ENCODE measurements at places on chromosomes 3 and 15.

DNA sequence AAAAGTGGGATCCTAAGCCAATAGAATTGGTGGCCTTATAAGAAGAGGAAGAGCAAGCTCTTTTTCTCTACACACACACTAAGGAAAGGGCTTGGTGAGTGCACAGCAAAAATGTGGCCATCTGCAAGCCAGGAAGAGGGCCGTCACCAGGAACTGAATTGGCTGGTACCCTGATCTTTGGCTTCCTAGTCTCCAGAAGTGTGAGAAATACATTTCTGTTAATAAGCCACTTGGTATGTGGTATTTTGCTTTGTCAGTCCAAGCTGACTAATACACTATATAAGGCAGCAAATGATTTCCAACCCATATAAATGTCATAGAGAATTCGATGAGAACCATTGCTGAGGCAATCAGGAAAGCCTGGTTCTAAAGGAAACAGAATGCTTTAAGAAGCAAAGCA is 816.3 kb upstream of the SEMA6D start:
- DNase-seq, result no peak

DNA sequence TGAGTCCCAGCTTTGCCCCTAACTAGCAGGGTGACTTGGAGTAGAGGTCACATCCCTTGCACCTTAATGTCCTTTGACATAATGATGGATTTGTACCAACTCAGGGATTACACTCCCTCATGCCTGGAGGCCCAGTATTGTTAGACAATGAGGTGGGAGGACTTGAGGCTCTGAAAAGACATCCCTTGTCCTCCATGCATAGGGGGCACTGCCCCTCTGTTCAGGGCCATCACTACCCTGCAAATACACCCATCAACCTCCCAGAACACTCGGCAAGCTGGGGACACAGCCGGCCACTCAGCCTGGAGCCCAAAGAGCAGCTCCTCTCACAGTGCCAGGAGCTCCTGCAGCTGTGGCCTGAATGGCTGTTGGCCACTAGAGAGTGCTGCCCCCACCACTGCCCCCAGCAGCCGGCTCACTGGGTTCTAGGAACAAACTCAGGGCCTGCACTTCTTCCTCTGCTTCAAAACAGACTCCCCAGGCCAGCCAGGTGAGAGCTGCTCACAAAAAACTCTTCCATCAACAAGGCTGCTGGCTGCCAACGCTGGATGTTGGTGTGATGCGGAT is 90.2 kb downstream of the GABRB3 start:
- DNase-seq, result no peak

DNA sequence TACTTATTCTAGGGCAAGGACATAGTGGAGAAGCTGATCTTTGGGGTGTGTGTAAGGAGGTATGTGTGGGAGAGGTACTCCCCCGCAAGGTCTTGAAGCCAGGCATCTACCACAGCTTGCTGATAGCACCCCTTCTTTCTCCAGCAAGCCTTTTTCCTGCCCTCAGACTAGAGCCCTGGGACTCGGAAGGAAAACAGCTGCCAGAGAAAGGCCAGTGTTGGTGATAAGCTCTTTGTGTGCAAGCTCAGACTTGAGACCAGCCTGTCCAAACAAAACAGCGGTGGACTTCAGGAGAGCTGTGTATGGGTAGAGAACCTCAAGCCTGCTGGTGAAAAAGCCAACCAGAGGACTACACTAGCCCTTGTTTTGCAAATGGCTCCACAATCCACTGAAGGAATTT is 1028.6 kb downstream of the MCTP2 start:
- peak; percentile 21 for DNase-seq

- DNase-seq, result no peak
Observed at GRCh38 chr3:16439163-16439847, 74.2 kb downstream of the RFTN1 start.

DNA sequence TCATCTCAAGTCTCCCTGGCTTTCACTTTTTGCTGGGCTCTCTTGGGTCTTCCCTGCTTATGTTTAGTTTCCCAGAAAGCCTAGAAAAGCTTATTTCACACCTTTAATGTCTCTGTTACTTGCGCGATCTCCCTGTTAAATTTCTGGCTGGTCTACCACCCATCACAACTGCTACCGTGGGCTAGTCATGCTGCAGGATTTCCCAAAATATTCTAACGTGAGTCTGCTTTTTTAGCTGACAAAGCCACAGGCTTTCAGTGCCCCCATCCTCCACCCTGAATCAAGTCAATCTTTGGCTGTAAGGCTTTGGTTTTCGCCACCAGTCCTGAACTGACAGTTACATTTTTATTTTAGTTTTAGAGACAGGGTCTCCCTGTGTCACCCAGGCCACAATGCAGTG is 74.1 kb downstream of the SUMF1 start:
- no peak for DNase-seq

- DNase-seq, result peak; percentile 80
Observed at GRCh38 chr15:91849749-91850161, 3.8 kb upstream of the SLCO3A1 start.
